ENCODE measurements at places on chromosomes 3 and 15.

DNA sequence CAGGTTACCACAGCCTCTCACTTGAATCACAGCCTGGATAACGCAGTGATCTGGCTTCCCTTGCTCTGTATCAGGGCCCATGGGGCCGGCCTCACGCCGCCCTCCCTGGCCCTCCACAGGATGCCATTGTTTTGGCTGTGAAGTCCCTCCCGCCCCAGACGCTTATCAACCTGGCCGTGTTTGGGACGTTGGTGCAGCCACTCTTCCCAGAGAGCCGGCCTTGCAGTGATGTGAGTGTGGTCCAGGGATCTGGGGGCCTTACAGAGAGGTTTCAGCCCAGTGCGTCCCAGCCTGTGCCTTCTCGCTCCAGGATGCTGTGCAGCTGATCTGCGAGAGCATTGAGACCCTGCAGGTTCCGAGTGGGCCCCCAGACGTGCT lies 6.6 kb downstream of the VWA5B2 start:
- DNase-seq: no peak

DNA sequence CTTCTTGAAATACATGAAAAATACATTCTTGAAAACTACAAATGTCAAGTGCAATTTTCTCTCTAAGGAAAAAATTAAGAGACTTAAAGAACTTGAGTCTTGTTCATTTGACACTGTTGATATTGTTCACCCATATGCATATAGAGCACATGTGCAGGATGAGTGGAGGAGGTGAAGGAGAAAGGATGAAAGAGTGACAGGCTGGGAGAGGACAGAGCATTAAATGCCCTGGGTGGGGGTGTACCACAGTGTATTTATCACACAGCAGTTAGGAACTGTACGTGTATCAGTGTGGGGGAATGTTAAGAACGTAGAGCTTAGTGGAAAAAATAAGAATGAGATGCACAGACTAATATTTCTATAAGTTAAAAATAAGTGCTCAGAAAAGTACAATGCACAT lies 45.7 kb downstream of the CTDSPL start:
- DNase-seq: no peak

DNA sequence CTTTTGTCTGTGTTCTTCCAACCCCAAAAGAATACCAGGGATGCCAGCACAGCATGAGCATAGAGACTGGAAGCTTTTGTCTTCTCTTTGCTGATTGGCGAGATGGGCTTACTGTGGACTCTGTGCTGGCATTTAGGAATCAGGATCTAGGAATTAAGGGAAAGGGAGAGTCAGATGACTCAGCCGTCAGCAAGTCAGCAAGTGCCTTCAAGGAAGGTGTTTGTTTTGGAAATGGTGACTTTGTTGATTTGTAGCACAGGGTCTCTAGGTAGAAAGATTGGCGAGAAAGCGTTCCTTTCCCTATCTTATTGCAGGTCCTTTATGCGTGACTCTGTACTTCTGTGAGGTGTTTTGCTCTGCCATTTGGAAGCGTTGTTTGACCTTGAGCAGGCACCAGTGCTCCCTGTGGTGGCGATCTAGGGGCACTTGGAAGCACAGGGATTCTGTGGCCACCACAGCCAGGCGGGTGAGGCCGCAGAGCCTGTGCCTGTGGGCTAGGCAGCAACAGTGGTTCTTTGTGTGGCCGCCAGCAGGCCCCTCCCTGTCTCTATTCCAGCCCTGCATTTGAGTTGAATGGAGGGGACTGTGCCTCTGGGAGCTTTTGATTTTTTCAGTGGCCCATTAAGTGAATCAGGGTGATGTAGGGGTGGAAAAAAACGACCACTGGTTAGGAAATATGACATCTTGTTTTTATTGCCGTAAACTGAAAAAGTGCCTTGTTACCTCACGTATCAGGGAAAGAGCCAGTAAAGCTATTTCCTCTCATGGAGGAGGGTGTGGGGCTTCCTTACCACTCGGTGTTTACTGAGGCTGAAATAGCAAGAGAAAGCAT lies 19.0 kb downstream of the FAN1 start:
- no peak for DNase-seq

DNA sequence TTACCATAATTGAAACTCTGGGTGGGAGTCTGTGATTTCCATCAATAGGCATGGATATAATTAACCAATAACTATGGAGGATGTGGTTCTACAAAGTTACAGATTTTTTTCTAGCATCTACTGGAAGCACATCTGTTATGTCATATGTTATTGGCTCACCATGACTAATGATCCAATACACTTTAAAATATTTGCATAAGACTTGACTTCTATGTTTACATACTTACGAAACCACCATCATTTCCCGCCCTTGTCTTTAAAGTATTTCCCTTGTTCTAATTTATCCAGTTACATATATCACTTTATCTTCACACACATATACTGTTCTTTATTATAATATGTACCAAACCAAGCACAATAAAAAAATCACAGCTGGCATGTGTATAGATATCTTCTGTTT lies 380.3 kb upstream of the CBLB start:
- no peak for DNase-seq

DNA sequence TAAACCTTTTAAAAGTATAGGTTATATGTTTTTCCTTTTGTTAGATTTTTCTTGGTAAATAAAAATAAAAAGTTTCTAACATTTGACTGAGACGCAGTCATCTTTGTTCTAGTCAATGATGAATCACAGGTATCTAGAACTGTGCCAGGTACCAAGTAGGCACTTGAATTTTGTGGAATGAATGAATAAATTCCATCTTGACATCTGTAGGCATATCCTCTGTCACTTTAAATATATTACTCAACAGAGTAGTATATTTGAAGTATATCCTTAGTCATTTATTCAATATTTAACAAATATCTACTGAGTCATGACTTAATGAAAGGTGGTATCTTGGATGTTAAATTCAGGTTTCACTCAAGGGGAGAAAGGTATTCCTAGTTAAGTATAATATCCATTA lies 828.4 kb downstream of the TUSC7 start:
- no peak for DNase-seq

- no peak for DNase-seq
Measured at GRCh38 chr15:63178034-63178433, 11.4 kb upstream of the RAB8B start.

DNA sequence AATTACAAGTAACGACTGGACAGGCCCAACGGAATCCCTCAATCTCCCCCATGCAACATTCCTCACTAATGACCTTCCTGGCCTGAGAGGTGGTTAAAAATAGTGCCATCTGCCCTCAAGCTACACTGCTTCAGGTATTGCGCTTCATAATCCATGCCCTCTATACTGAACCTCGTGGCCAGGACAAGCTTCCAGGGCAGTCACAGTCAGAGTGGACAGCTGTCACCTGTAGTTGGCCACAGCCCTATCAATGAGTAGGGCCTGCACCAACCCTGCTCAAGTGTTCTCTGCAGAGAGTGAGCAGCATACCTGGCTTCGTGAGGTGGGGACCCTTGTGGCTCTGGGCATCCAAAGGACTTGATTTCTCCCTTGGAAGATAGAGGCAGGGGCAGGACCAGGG lies 46.9 kb upstream of the SEMA4B start:
- no peak for DNase-seq

DNA sequence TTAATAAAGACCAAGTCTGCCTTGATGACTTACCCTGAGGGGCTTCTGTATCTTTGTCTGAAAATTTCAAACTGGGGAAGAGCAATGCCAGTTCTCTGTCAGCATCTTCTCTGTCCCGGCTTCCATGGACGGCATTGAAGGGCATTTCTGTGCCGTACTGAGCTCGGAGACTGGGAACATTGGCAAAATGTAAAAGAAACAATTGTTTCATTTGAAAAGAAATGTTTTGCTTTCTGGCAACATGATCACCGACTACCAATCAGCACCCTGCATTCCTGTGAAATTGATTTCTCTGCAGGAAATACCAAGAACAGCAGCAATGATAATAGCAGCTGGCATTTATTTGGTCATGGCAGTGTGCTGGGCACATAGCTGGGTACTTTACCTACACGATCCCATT lies 26.2 kb downstream of the NME9 start:
- no peak for DNase-seq

DNA sequence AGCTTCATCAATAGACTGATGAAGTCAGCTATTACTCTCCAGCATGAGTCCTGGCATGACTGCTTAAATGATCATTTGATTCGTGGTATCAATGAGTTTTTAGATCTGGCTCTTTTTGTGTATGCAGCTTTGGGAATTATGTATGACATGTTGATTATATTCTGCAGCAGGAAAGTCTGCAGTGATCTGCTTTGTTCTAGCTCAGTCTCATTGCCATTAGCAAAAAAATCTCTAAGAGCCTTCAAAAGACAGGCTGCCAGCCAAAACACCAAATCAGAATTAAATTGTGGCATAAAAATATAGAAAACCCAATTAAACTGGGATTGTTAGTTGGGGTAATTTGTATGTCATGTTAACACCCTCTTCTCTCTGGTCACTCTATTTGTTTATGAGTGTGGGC lies 1021.0 kb upstream of the SEMA6D start:
- no peak for DNase-seq

DNA sequence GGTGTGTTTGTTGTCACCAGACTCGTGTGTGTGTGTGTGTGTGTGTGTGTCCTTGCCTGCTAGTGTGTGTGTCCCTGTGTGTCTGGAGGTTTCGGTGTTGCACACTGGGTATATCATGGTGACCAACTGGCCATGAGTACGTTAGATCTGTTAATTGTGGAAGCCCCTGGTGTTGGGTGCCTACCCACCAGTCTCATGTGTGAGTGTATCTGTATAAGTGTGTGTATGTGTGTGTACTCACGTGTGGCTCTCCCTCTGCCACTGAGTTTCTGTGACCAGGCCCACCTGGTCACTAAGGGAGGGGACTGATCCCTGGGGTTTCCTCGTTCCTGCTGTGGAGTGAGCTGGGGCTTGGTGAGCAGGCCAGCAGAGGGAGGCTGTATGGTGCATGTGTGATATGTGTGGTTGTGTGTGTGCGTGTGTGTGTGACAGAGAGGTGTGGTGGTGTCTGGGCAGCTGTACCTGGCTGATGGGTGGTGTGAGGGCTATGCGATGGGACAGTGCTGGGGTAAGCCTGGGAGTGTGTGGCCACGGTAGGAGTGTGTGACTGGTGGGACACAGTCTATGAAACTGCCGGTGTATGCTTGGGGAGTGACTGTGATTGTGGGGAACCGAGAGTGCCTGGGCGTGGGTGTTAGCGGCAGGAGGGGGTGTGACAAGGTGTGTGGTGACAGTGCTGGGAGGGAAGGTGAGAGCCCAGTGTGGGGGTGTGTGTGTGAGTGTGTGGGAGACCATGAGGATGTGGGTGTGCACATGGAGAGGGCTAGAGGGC lies 1.8 kb downstream of the PRKCD start:
- DNase-seq: peak; percentile 31

DNA sequence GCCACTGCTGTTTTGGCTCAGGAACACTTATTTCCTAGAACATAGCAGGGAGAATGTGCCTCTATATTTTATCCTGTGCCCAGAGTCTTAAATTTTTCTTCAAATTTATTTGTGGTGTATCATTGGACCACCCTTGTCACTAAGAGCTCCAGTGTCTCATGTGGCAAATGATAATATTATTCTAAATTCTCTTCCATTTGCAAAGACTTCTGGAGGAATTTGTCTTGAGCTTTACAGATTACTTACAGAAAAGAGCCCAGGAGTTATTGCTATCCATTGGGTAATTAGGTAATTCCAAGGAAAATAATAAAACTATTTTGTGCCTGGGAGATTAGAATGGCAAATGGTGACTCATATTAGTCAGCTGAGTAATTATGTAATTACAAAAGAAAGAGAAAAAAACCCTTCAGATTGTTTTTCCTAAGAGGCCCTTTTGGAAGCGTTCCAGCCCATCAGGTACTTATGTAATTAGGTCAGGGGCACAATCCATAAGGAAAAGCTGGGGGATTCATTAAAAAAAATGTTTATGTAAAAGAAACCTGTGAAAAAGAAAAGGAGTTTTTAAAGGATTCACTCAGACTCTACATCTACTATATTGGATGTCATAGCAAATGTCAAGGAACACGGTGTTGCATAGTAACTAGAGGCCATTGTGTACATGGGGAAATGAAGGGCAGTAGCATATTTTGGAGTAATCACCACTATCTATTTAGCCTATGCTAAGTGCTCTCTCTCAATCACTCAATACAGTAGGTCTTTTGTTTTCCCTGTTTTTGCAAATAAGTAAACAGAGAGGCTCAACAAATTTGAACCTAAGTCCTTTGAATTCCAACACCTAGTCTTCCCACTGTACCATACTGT lies 380.9 kb upstream of the RARB start:
- DNase-seq: no peak

DNA sequence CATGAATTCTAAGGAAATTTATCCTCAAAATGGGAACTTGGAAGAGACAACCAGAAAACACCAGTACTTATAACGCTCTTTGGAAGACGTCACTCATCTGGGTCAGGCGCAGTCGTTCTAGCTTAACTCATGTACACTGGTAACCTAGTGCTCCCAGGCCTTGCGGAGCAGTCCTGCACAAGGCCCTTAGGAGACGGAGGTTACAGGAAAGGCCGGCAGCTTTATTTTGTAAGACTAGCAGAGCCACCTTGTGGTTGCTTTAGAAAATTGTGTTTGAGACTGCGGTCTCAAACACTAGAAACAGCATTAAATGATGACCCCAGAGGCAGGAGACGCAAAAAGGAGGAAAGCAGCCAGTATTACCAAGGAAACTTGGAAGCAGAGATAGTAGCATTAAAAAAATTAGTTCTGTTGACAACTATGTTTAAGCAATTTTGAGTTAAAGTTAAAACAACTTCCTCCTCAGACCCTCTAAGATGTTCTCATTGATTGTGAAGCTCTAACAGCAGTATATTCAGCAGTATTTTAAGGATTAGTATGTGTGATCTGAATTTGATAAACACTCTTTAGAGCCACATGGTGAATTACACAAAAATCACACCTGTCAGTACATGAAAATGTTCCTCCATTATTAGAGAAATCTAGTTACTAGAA lies 141.9 kb upstream of the C2CD4B start:
- no peak for DNase-seq

DNA sequence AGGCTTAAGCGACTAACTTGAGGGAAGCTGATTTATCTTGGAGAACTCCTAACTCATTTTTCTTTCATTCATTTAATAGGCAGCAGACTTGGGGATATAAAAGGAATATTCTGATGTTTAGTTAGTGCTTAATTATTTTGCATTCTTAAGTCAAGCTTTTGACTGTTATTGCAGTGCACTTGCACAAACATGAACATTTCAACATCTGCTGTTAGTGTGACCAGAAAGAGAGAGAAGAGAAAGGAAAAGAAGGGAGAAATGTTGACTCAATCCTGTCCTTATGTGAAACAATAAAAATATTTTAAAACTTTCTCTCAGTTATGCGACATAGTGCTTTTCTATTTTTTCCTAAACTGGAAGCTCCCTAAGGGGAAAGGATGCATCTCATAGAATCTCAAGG lies 507.8 kb downstream of the LPP start:
- DNase-seq: no peak

GRCh38 chr3:150271591-150271960 lies 136.5 kb upstream of the TSC22D2 start:
- no peak for DNase-seq

- no peak for DNase-seq
Measured at GRCh38 chr3:39088456-39088855, 19.0 kb downstream of the GORASP1 start.

GRCh38 chr3:31926543-31926942 lies 54.5 kb downstream of the OSBPL10 start:
- no peak for DNase-seq
